SJSA1 (cell line): ENCODE measurements at places on chromosomes 6 and 20.

- no peaks in the 10 kb centered on the region for H3K27me3 ChIP-seq
- H3K4me3 ChIP-seq = no peak overlapping the region
- H3K36me3 ChIP-seq = peaks cover 4% of the 10 kb centered on the region; the same call in 1 of the 2 replicates
- no peak for DNase-seq
- peaks cover 12% of the 10 kb centered on the region for H3K4me1 ChIP-seq
- no peak overlapping the region for H3K27ac ChIP-seq
These were observed 3.4 kb upstream of the FAM110A start for GRCh38 chr20:830011-830521.

DNA sequence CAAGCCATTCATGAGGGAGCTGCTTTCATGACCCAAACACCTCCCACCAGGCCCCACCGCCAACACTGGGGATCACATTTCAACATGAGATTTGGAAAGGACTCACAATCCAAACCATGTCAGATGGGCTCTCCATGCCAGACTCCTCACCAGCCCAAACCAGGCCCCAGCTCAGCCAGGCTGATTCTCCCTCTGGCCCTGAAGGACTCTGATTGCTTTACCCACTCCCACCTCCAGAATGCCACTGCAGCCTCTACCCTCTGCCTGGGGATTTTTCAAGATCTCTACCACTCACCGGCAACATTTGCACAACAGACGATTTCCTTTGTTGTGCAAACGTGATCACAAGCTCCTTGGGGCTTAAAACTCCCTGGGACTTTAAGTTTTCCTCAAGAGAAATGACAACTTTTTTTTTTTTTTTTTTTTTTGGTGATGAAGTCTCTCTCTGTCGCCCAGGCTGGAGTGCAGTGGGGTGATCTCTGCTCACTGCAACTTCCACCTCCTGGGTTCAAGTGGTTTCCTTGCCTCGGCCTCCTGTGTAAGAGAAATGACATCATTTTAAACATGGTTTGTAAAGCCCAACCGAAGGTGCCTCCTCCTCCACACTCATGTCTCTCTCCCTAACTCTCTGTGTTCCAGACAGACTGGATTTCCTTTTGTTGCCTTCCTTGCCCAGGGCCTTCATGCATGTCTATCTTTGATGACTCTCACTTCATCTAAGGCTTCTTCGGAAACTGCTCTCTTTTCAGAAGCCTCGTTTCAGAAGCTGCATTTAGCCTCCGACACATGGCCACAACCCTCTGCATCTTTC, 147.0 kb downstream of the CDH26 start:
- peaks cover 24% of the 10 kb centered on the region for H3K4me1 ChIP-seq
- H3K27ac ChIP-seq = no peak overlapping the region
- no peak overlapping the region for H3K4me3 ChIP-seq
- no peaks in the 10 kb centered on the region for H3K36me3 ChIP-seq
- H3K27me3 ChIP-seq = no peaks in the 10 kb centered on the region

GRCh38 chr6:134358320-134358719, 40.4 kb upstream of the SGK1 start:
- H3K4me1 ChIP-seq = peaks cover 9% of the 10 kb centered on the region
- no peak overlapping the region for H3K27ac ChIP-seq
- H3K27me3 ChIP-seq = no peaks in the 10 kb centered on the region
- no peak for DNase-seq
- no peak overlapping the region for H3K4me3 ChIP-seq

- H3K27me3 ChIP-seq = no peaks in the 10 kb centered on the region
- no peak for DNase-seq
- H3K4me3 ChIP-seq = no peak overlapping the region
- peaks cover 8% of the 10 kb centered on the region; the same call in 1 of the 2 replicates for H3K36me3 ChIP-seq
These were observed 58.2 kb upstream of the NAA20 start for GRCh38 chr20:19958928-19959327.

DNA sequence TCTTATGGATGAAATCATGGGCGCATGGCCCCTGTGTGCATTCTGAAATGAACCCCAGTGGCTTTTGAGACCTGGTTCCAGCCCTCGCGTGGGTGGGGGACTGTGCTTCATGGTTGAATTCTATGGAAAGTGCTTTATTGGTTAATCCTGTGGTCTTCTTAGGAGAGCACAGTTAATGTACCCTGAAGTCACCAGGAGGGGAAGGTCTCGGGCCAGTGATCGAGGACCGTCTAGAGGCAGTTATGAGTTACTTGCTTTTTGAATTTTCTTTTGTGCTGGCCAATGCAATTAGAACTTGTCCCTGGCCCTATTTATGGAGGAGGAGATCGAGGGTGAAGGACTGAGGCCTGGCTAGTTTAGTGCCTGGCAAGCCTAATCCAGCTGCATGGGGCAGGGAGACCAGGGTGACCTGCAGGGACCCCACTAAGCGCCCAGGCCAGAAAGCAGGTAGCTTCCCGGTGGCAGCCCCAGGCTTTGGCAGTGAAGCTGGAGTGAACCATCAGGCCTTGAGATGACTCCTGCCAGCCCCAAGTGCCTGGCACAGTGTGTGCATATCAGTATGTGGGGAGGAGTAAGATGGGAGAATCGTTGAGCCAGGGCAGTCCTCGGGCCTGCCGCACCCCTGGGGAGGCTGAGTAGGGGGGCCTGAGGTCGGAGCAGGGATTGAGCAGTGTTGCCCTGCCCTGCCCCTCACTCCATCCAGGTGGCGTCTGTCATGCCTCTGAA, 144.6 kb upstream of the RNF24 start:
- H3K4me3 ChIP-seq = no peak overlapping the region
- H3K4me1 ChIP-seq = peaks cover 12% of the 10 kb centered on the region
- H3K27ac ChIP-seq = no peak overlapping the region
- H3K36me3 ChIP-seq = no peaks in the 10 kb centered on the region
- DNase-seq = no peak

GRCh38 chr6:15246217-15246665, 372 bp downstream of the JARID2 start:
- H3K27me3 ChIP-seq = no peaks in the 10 kb centered on the region
- H3K36me3 ChIP-seq = peaks cover 3% of the 10 kb centered on the region; the same call in 1 of the 2 replicates
- peaks cover 24% of the 10 kb centered on the region for H3K4me1 ChIP-seq
- DNase-seq = no peak
